ENCODE measurements at places on chromosomes 11 and 22. TPM values are rescaled to one million over a fixed set of nuclear protein-coding genes. Genes with fewer than 3 reads are reported as not detected.
A peak's percentile ranks its signal among the peaks of the same experiment; 100 is the strongest.

Gene KCNA4
- total RNA-seq, result not detected

- no peak for DNase-seq
- H3K27me3 ChIP-seq, result no peaks in the 10 kb centered on the region
- no peak overlapping the region for H3K27ac ChIP-seq
- H3K36me3 ChIP-seq, result no peaks in the 10 kb centered on the region
Measured at GRCh38 chr11:82639251-82639650, 94.4 kb downstream of the FAM181B start.

Gene GRIA4
- total RNA-seq, result not detected

DNA sequence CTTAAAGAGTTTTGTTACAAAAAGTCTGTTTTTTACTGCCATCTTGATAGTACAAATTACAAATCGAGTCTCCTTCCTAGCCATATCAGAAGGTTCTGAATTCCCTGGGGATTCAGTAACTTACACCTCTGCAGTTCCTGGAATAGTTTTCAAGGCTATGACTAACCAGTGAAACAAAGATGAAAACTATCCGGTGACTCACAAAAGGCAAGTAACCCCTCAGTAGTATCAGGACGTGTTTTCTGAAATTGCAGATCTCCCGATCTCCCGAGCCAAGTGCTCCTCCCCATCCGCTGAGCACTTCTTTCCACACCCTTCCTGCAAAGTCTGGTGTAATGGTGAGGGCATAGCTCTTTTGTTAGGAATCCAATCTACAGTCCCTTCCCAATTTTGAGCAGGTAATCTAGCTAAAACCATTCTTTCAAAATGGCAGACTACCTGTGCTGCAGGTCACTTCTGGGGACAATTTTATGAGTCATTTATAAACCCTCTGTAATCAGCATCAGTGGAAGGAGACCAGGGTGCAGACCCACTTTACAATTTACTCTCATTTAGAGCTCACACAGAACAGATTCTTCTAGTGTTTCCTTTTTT, 7.7 kb downstream of the E2F8 start:
- DNase-seq, result no peak
- H3K4me3 ChIP-seq, result no peak overlapping the region
- H3K4me1 ChIP-seq, result no peaks in the 10 kb centered on the region
- H3K27me3 ChIP-seq, result no peaks in the 10 kb centered on the region
- no peak overlapping the region for H3K27ac ChIP-seq

Gene TREH
- total RNA-seq, result not detected

DNA sequence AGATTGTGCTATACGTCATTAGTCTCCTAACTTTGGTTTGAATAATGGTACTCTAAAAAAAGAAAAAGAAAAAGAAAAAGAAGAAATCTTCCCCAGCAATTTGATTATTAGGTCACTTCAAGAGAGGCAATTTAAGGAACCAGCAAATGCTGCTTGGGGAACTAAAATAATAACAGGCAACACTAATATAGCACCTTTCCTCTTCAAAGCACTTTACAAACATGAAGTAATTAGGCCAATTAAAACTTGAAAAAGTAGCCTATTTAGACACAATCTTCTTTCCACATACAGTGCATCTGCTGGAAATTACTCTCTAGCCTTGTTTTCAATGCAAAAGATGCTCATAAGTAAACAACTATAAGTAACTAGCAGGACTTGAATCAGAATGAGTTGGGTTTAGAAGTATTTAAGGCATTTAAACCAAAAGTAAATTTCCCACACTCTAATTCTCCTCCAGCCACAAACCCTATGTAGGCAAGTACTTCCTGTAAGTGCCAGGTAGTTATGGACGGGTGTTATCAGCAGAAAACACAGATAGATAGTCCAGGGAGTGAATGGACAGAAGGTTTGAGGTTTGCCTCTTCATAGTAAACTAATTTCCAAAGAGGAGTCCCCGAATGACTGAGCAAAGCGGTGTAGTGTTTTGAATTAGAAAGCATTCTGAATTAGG, 44.5 kb downstream of the LRRC4C start:
- H3K4me3 ChIP-seq, result no peak overlapping the region
- DNase-seq, result no peak
- no peak overlapping the region for H3K27ac ChIP-seq
- no peaks in the 10 kb centered on the region for H3K27me3 ChIP-seq
- H3K4me1 ChIP-seq, result no peaks in the 10 kb centered on the region
- H3K36me3 ChIP-seq, result no peaks in the 10 kb centered on the region

Gene IGLL1
- total RNA-seq, result not detected

Gene DGCR6L
- total RNA-seq, result 27.2 TPM

- no peak for DNase-seq
- no peak overlapping the region for H3K4me3 ChIP-seq
- H3K27ac ChIP-seq, result no peak overlapping the region
- H3K4me1 ChIP-seq, result peaks cover 9% of the 10 kb centered on the region
Measured at GRCh38 chr11:75800728-75801361, 14.2 kb upstream of the UVRAG start.

DNA sequence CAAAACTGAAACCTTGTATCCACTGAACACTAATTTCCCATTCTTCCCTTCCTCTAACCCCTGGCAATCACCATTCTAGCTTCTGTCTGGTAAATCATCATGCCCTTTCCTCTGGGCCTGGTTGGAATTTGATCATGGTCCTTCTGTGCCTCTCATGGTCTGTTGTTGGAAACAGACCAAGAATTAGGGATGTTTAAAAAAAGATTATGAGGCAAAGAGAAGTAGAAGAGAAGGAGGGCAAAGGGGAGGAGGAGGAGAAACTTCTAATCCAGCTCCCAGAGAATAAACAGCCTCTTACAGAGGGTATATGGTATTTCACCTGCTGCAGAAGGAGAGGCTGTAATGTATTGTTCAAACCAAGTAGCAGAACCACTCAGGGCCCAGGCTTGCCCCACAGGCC, 10.6 kb downstream of the BCO2 start:
- no peak overlapping the region for H3K4me3 ChIP-seq
- H3K4me1 ChIP-seq, result peaks cover 5% of the 10 kb centered on the region
- no peak overlapping the region for H3K27ac ChIP-seq
- no peaks in the 10 kb centered on the region for H3K27me3 ChIP-seq
- no peaks in the 10 kb centered on the region for H3K36me3 ChIP-seq
- no peak for DNase-seq

Gene KRTAP5-11
- total RNA-seq, result not detected

DNA sequence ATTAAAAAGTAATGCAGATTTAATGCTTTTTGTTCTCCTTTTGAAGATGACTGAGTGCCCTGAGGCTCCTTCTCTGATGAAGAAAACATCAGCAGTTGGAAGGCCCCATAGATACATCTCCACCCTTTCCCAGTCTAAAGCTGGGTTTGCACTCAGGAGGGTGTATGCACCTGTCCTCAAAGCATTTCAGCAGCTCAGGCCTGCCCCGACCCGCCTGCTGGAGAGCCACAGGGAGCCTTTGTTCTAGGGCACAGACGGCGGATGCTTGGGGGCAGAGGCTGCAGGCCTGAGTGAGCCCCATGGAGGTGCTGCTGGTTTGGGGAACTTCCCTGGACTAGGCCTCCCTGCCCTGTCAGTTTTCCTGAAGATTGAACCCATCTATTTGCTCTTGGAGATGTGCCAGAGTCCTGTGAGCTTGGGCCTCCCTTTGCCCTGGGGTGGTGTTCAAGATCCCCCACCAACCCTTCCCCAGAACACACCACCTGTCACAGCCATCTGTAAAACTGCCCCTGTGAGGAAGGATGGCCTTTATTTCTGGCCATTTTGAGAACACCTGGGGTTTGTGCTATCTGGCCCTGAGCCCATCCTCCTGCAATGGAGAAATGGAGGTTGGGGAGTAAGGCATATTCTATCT, 160.0 kb downstream of the NAV2 start:
- peaks cover 3% of the 10 kb centered on the region for H3K27me3 ChIP-seq
- no peak overlapping the region for H3K27ac ChIP-seq
- no peak for DNase-seq
- H3K4me1 ChIP-seq, result no peaks in the 10 kb centered on the region
- no peak overlapping the region for H3K4me3 ChIP-seq

- peaks cover 84% of the 10 kb centered on the region for H3K4me1 ChIP-seq
- H3K27me3 ChIP-seq, result no peaks in the 10 kb centered on the region
Measured at GRCh38 chr11:35150454-35150853, 11.5 kb downstream of the CD44 start.

GRCh38 chr11:63767565-63768236, 874 bp downstream of the ZFTA start:
- DNase-seq, result no peak
- H3K36me3 ChIP-seq, result no peaks in the 10 kb centered on the region
- H3K27me3 ChIP-seq, result peaks cover 10% of the 10 kb centered on the region
- peak overlapping the region; percentile 94 for H3K4me3 ChIP-seq

DNA sequence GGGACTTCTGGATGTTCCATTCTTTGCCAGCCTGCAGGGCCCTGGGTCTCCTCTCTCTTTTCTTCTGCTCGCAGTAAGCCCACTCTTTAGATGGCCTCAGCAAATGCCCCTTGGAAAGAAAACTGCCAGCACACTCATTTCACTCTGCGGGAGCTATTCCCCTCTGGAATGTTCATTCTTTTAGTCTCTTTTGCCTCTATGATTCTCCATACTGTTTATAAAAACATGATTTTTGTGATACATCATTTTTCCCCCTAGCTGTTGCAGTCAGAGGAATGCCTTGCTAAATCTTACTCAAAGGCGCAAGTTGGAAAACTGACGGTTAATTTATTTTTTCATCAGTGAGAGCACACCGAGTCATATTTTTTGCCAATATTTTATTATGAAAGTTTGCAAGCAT, 184.9 kb downstream of the SNX19 start:
- H3K4me1 ChIP-seq, result peaks cover 9% of the 10 kb centered on the region
- H3K4me3 ChIP-seq, result no peak overlapping the region
- no peak for DNase-seq
- peaks cover 33% of the 10 kb centered on the region for H3K36me3 ChIP-seq
- H3K27ac ChIP-seq, result no peak overlapping the region
- H3K27me3 ChIP-seq, result peaks cover 7% of the 10 kb centered on the region

GRCh38 chr11:24963852-24964251, 467.0 kb downstream of the LUZP2 start:
- no peak overlapping the region for H3K4me3 ChIP-seq
- H3K27ac ChIP-seq, result no peak overlapping the region
- no peaks in the 10 kb centered on the region for H3K27me3 ChIP-seq
- H3K4me1 ChIP-seq, result no peaks in the 10 kb centered on the region
- peaks cover 4% of the 10 kb centered on the region for H3K36me3 ChIP-seq
- no peak for DNase-seq

Gene CABP2
- not detected for total RNA-seq

- H3K27ac ChIP-seq, result no peak overlapping the region
- H3K27me3 ChIP-seq, result no peaks in the 10 kb centered on the region
- H3K36me3 ChIP-seq, result no peaks in the 10 kb centered on the region
- no peak overlapping the region for H3K4me3 ChIP-seq
Measured at GRCh38 chr22:24822471-24822870, 16.5 kb downstream of the SGSM1 start.

Measured in natural killer cell treated with Interleukin-12 subunit alpha and Interleukin-12 subunit beta and Interleukin-15 and Interleukin-18, amount 100 ng/mL, for 72 hours (primary cell).